ENCODE measurements at places on chromosomes 5 and 9.

DNA sequence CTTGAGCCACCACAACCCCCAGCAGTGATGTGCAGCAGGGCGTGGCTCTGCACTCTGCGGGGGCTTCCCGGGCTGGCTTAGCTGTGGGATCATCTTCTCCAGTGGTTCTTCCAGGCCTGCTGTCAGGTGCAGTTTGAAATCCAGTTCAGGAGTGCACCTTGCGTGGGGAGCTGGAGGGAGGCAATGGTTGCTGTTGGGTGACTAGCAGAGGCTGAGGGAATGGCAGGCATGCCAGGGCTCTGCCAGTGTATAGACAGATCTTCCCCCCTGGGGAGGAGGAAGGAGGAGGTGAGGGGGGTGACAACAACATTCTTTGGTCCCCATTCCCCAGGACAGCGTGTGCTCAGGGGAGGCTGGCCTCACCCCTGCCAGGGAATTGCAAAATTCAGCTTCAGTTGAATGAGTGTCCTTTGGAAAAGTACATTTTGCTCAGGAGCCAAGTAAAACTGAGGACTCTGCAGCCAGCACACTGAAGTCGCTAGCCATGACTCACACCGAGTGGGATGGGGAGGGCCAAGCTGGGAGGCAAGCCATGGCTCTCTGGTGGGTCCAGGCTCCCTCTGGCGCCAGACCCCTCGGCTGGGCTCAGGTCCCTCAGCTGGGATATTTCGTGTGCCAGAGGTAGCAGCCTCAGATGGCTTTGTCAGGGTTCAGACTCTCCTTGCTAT, 35.0 kb downstream of the ERGIC1 start:
- DNase-seq: peak; percentile 88

- DNase-seq: no peak
Observed at GRCh38 chr5:87776785-87777184, 364.1 kb upstream of the CCNH start.

- DNase-seq: peak; percentile 34
Observed at GRCh38 chr5:52063186-52063585, 679.9 kb downstream of the ISL1 start.

GRCh38 chr5:115289104-115289503, 7.3 kb downstream of the CCDC112 start:
- DNase-seq: no peak

DNA sequence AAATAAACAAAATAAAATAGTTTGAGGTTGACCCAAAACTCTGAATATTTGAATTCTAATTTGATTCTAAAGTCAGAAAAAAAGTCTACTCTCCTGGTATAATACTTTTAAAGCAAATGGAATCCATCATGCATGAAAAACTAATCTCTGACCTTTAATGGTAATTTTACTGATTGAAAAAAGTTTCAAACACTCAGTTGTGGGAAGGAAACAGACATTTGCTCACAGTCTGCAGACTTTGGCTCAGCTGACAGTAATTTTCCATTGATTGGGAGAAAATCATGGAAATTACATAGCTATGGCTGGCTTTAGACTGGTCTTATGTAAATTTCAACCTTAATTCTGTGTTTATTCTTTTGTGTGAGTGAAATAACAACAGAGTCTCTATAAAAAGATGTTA, 574.3 kb downstream of the PDE4D start:
- no peak for DNase-seq

GRCh38 chr5:141835928-141836670, 42.1 kb downstream of the PCDH1 start:
- no peak for DNase-seq

DNA sequence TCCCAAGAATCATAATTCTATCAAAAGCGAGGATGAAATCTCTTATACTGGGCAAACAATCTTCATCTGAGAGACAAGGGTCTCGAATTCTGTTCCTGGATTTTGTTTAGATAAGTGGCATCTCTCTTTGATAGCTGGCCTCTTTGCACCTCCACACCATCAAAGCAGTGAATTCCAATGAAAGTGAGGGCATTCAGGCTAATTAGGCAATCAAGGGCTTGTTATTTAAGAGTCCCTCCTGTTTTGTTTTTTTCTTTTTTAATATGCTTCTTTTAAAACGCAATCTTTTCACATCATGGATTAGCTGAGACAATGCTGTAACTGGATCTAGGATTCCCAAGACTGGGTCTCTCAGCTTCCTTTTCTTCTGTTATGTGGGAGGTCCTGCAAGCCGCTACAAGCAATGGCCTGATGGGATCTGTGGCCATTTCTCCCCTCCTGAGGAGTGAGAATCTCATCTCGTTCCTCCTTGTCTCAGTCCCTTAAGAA, 67.9 kb downstream of the TNC start:
- no peak for DNase-seq

DNA sequence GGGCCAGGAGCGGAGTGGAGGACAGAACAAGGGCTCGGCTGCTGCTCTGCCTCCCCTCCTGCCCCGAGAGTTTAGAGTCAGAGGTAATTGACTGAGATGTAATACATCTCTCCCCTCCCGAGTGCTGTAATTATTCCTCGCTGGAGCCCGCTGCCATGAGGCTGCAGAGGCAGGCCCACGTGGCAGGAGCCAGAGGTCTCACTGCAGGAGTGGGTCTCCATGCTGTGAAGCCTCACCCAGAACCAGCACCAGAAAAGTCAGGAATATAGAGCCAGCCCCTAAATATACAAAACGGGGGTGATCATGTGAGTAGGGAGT, 2.5 kb downstream of the FAM163B start:
- no peak for DNase-seq

DNA sequence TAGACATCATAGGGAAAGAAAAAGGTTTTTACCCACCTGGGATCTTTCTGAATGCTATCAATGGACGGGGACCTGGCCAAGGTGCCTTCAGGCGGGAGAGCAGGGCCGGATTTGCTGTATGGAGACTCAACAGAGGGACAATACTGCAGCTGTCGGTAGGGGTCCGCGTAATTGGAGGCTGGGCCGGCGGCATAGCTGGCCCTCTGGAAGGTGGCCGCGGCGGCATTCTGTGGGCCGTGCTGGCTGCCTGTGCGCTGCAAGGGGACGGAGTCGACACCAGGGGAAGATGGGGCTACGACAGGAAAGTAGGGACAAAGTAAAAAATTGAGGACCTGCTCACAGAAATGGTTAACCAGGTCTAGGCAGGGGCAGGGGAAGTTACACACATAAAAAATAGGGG, 557.9 kb downstream of the CTNND2 start:
- no peak for DNase-seq

DNA sequence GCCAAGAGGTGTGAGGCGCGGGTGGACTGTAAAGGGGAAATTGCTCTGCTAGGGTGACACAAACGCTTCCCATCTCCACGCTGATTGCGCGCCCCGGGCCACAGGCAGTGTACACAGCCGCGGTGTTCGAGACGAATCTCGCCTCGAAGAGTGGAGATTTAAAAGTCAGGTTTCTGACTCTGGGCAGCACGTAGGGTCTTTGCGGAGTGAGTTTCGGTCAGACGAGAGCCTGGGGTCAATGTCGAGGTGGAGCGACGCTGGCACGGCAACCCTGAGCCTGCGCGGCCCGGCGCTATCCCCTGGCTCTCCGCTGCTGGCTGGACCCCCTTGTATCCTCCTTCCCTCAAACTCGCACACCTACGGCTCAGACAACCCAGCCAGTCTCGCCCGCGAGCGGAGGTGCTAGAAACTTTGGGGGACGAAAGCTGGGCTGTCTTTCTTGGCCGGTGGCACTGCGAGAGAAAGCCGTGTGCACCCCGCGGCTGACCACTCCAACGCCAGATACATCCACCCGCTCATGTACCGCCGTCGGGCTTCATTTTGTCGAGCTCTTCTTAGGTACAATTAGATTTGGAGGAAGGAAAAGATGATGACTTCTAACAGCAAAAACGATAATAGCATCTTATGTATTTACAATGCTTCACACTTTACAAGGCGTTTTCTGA, 5.4 kb upstream of the FOXB2 start:
- no peak for DNase-seq

GRCh38 chr9:90441814-90442213, 200.8 kb downstream of the DIRAS2 start:
- no peak for DNase-seq

- DNase-seq: peak; percentile 30
Observed at GRCh38 chr5:19235101-19235584, 752.9 kb downstream of the CDH18 start.

DNA sequence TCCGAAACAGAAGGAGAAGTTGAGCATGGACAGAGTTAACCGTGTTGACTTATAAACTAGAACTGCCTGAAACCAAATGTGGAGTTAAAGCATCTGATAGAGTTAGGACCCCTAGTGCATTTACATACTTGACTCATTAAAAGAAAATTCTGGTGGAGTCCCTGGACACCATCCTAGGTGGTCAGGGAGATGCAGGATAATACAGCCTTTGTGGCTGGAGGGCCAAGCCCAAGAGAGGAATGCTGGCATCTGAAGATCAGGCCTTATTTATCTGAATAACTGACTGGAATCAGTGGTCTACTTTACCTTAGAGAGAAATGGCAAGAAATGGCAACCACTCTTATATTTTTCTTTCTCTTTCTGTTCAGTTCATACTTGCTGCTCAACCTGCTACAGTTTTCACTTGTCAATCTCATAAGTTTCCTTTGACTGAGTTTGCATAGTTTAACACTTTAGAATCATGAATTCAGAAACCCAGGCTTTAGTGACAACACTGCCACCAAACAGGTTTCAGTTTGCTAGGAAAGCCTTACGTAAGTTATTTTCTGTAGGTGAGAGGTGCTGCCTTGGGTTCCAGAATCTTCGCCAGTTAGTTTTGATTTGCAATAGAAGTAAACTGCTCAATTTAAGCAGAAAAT, 10.2 kb downstream of the CMYA5 start:
- peak; percentile 15 for DNase-seq

Measured in PC-3 (cell line).